ENCODE measurements at places on chromosomes 6 and 20.
A peak's percentile ranks its signal among the peaks of the same experiment; 100 is the strongest.

DNA sequence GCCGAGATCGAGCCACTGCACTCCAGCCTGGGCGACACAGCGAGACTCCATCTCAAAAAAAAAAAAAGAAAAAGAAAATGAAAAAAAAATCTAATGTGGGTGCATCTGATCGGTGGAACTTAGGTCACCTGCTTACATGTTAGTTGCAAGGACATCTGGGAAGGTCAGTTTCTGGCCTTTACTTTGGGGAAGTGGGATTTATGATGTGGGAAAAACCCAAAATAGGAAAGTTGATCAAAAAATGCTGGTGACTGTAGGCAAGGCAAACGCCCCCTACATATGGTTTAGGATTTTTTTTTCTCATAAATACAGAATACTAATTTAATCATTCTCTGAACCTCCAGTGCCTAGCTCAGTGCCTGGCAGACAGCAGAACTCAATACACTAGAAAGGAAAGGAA is 69.2 kb upstream of the PIM1 start:
- no peak for DNase-seq

DNA sequence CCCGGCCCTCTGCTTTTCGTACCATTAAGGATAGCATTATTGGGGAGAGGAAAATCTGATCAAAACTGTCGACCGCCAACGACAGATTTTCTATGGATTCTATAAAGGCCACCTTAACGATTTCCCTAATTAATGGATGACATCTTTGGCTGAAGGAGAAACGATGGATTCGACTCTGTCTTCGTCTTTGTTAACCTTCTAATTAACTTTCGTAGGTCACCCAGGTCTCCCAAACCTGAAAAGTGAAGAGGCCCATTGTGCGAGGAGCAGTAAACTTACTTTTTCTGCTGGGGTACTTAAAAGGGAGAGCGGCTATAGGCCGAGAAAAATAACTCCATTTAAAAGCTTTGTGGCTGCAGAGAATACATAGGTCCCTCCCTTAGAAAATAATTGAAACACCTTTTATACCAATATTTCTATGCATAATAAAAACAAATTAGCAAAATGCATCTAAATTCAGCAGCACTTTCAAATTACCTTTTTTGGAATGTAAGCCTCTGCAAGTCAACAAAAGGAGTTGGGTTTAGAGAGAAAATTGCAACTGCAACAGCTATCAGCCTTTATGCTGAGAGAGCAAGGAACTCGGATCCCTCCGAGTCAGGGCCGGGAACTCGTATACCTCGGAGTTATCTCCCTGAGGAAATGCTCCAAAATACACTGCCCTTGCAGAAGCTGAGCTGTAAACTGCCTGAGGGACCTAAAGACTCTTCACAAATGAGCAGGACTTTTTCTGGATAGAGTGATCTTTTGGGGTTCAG is 31.4 kb upstream of the NR2E1 start:
- DNase-seq, result no peak

DNA sequence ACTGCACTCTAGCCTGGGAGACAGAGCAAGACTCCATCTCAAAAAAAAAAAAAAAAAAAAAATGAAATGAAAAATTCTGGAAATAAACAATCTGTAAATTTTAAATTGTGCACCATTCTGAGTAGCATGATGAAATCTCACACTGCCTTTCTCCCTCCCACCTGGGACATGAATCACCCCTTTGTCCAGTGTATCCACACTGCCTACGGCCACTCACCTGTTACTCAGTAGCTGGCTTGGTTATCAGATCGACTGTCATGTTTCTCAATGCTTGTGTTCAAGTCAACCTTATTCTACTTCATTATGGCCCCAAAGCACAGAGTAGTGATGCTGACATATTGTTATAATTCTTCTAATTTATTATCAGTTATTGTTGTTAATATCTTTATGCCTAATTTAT is 58.7 kb upstream of the MTHFD1L start:
- DNase-seq, result no peak

- no peak for DNase-seq
Observed at GRCh38 chr6:19438566-19439353, 398.4 kb upstream of the ID4 start.

- no peak for DNase-seq
Observed at GRCh38 chr6:49782293-49782692, 4.8 kb downstream of the PGK2 start.

GRCh38 chr6:139577124-139577762 is 202.8 kb upstream of the CITED2 start:
- DNase-seq, result no peak

GRCh38 chr6:3843379-3844096 is 5.6 kb upstream of the FAM50B start:
- no peak for DNase-seq

GRCh38 chr6:69835414-69836179 is 30.8 kb upstream of the COL19A1 start:
- DNase-seq, result no peak

GRCh38 chr6:22372922-22373321 is 76.1 kb upstream of the PRL start:
- DNase-seq, result no peak

DNA sequence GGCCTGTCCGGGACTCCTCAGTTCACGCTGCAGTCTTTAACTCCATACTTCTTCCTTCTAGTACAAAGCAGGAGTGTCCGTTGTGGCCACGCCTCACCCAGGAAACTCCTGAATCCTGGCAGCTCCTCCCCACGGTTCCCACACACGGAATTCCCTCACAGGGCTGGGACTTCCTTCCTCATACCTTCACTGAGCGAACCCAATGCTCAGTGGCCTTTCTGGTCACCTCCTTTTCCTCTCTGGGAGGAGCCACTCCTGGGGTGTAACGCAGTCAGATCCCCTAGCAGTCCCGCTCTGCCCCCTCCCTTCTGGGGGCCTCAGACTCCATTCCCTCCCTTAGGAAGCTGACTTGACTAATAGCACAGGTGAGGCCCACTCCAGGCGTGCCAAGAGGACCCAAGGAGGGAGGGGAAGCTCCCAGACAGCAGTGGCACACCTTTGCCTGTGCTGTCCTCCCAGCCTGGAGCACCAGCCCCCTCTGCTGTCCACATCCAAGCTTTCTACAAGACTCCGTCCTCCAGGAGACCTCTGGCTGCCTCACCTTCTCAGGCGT is at the start of gene SLC52A3:
Gene SLC52A3 (minus strand): TSS at position 75 of the 553 bp plus-strand sequence. CDS start 2,726 bp downstream, outside the sequence.
- DNase-seq, result no peak

DNA sequence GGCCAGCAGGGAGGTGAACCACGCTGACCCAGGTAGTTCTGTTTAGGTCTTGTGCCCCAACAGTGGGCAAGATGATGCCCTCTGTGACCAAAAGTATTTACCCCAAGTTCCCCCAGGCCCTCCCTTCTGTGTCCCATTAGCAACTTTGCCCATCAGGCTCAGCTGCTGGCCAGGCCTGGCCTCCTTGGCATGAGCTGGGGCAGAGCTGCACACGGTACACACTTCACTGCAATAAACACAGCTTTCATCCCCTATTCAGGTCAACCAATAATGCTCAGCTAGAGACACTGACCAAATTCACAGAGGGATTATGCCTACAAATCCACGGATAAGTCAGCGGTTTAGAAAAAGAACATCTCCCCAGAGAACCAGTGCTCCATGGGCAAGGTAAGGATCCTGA is 103.7 kb downstream of the SLC23A2 start:
- no peak for DNase-seq

GRCh38 chr20:33037456-33037855 is 6.0 kb downstream of the BPIFB6 start:
- DNase-seq, result no peak

DNA sequence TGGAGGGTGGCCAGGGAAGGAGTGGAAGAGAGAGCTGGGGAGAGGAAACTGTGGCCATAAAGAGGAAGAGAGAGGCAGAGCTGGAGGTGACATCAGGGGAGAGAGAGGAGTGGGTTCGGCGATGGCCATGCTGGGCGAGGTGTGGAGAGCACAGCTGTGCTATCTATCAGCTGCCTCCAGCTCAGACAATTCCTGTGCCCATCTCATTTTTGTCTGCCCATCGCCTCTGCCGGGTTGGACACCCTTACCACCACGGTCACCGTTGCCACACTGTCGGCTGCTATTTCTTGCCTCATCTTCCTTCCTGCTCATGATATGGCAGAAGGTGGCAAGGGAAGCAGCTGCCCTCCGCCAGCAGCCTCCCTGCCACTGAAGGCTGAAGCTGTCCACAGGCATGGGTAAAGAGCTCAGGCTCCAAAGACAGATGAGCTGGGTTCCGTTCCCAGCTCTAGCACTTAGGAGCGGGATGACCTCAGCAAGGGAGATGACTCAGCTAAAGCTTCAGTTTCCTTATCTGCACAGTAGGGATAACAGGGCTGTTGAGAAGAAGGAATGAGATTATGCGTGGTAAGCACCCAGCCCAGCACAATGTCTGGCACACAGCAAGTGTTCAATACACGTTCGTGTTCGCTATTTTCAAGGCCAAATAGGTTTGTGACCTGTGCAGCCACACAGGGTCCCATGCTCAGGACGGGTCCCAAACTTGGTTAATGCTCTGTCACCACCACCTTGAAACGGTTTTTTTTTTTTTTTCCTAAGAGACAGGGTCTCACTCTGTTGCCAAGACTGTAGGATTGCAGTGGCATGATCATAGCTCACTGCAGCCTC is 21.9 kb upstream of the TAF8 start:
- no peak for DNase-seq

DNA sequence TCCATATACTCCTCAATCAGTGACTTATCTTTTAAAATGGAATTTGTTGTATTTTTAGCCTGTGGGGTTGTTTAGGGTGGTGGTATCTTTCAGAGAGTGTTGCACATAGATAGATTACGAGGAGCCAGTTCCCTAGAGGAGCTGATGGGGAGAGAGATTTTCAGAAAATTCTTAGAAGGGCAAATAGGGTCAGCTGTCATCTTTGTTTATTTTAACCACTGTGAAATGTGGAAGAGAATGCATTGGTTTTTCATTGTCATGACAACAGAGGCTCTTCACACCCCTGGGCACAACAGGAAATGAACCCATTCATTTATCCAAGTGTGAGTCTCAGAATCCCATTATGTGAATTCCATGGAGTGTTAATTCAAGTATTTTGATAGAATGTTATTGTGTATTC is 188.4 kb downstream of the JARID2 start:
- DNase-seq, result no peak

- DNase-seq, result no peak
Observed at GRCh38 chr6:107062691-107063090, 34.7 kb downstream of the MTRES1 start.

DNA sequence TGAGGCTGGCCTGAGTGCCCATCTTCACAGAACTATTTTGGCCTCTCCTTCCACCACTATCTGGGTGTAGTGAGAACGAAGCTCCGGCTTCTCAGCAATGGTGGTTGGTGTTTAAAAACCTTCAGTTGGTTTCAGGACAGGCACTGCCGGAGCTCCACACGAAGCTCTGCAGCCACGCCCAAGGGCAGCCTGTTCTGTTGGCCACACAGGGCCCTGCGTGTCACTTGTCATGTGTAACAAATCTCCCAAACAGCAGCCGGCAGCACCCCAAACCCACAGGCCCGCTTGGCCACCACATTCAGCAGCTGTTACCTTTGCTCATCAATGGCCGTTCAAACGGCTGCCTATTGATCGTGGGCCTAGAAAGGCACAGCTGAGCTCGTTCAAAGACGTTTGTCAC is 97.5 kb downstream of the ERMARD start:
- no peak for DNase-seq

DNA sequence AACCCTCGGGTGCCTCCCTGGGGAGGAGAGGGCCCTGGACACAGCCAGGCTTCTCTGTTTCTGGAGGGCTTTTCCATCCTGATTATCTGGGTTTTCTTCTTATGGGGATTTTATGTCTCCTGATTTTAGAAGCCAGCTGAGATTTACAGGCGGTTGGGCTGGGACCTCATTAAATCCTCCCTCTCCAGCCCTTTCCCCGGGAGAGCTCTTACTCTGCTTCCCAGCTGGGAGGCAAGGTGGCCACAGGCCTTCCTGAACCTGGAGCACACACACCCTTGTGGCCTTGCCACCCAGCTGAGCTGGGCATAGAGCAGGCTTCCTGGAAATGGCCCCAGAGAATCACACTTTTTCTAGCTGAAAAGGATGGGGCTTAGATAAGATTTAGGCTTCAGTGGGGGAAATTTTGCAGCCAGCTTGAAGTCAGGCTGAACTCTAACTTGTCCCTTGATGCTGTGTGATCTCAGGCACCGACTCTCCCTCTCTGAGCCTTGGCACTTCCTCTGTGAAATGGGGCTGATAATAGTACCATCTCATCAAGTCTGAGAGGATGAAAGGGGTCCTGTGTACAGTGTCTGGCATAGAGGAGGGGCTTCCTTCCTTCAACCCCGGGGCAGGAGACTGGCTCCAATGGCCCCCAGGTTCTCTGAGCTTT is 16.6 kb downstream of the VSTM2L start:
- DNase-seq, result no peak

DNA sequence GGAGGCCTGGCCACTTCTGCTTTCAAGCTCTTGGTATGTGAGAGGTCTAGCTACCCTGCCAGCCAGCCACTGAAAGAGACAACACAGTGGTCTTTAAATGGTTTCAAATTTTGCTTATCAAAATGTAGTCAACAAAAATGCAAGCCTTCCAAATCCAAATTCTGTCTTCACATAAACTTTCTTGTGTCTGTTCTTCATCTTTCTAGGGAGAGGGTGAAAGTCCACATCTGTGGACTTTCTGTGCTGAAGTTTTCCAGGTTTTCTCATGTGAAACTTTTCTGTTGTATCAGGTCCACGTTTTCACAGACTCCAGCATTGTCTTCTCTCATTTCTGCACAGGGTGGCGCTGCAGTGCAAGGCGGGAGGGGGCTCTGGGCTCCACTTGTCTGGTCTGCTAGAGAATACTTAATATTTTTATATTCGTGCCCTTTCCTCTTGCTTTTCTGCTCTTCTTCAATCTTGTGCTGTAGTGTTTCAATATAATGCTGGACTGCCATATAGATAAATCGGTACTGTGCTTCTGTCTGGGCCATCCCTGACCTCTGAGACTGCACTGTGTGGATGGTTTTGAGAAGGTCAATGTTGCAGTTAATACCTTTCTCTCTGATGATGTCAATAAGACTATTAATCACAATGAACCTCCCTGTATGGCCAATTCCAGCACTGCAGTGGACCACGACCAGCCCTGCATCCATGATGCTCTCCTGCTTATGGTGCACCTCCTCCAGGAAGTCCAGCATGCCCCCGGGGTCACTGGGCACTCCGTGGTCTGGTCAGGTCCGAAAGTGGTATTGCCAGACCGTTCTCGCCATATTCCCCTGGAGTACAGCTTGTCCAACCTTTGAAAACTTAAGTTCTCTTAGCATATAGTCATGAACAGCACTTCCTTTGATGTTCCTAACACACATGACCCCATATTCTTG is 161.6 kb upstream of the TNFAIP3 start:
- DNase-seq, result peak; percentile 55

DNA sequence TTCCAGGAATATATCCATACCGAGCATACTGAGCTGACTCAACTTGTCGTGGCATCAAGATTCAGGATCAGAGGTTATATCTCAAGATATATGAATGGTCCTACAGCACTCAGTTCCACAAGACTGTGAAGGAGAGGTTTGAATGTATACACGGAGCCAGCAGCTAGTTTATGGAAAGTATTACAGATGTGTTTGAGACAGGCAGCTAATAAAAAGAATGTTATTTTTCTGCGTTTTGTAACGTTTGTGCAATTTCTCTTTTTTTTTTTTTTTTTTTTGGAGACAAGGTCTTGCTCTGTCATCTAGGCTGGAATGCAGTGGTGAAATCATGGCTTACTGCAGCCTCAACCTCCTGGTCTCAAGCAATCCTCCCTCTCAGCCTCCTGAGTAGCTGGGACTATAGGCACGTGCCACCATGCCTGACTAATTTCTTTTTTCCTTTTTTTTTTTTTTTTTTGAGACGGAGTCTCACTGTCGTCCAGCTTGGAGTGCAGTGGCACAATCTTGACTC is 3.4 kb upstream of the FAM110A start:
- no peak for DNase-seq

Measured in stimulated activated CD4-positive, alpha-beta T cell treated with anti-CD3 and anti-CD28 coated beads, TNF-alpha, amount 100 ng/mL, for 4 hours (primary cell).